ENCODE measurements at places on chromosomes 6 and 20. TPM values are rescaled to one million over a fixed set of nuclear protein-coding genes. Genes with fewer than 3 reads are reported as not detected.

The AGER gene
- 0.28 TPM for total RNA-seq

The ALDH8A1 gene
- under 0.01 TPM for total RNA-seq

The CLVS2 gene
- not detected for total RNA-seq

The TTPAL gene
- 8.2 TPM for total RNA-seq

The BPI gene
- total RNA-seq, result not detected

The UBE2J1 gene
- total RNA-seq, result 35.3 TPM

The SLC22A1 gene
- not detected for total RNA-seq

The MEP1A gene
- not detected for total RNA-seq

The ZNF318 gene
- 5.6 TPM for total RNA-seq

The HSPA12B gene
- not detected for total RNA-seq

The IL17A gene
- total RNA-seq, result not detected

The CST4 gene
- not detected for total RNA-seq

The SLC26A8 gene
- not detected for total RNA-seq

The FNDC11 gene
- 0.28 TPM for total RNA-seq

The SLC24A3 gene
- total RNA-seq, result not detected

The KIAA0408 gene
- total RNA-seq, result 0.90 TPM

The SEMG1 gene
- total RNA-seq, result not detected

The PRL gene
- not detected for total RNA-seq

The DZANK1 gene
- 0.83 TPM for total RNA-seq

The FAM217A gene
- total RNA-seq, result not detected

The SYCP2L gene
- not detected for total RNA-seq

The GNAS gene
- total RNA-seq, result 377 TPM

The TCF21 gene
- 6.6 TPM for total RNA-seq

The SLC22A2 gene
- total RNA-seq, result not detected

The NKX2-4 gene
- not detected for total RNA-seq

The TBXT gene
- not detected for total RNA-seq

The SLC22A7 gene
- not detected for total RNA-seq

The C4B gene
- total RNA-seq, result 0.54 TPM

The GDAP1L1 gene
- total RNA-seq, result not detected

The MTFR2 gene
- total RNA-seq, result 0.72 TPM

The ZSWIM3 gene
- total RNA-seq, result 8.1 TPM

The MAP7 gene
- total RNA-seq, result 0.36 TPM

All from IMR-90 (cell line).